ENCODE measurements at places on chromosomes 7 and 10.

DNA sequence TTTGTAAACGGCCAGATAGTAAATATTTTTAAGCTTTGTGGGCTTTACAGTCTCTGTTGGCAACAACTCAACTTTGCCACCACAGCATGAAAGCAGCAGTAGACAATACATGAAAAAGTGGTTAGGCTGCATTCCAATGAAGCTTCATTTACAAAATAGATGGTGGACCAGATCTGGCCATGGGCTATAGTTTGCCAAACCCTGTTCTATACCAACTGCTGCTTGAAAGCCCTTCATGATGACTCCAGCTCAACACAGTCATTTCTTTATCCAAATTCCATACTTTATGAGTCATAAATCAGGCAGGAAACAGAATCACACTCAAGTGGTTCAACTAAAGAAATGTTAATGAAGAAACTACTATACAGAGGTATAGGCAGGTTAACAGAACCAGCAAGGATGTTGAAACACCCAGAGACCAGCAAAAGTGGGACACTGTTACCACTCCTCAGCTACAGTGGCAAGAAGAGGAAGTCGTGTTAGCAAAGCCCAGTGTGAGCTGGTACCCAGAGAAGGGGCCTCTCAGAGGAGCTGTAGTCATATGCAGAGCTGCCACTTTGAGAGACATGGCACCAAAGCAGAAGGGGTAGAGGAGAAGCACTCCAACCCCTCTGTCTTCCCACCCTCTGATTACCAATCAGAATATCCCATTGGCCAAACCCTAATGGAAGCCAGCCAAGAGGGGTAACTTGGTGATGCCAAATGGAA lies 72.5 kb downstream of the PRLHR start:
- no peak for DNase-seq

DNA sequence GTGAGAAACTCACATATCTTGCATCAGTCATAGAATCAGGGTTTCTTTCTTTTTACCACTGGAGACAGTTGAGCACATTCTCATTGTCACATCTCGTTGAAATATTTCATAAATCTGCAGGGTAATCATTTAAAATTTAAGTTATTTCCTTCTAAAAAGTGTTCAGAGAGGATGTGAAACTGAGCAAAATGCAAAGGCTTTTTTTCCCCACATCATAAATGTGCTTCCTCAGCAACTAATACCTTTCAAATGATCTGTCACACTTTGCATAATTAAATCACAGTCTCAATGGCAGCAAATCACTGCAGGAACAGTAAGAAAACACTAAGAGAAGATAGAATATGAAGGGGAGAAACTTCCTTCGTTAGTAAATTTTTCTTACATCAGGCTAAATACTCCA lies 187.5 kb downstream of the EVX1 start:
- DNase-seq: no peak

GRCh38 chr7:121244120-121244870 lies 84.5 kb upstream of the WNT16 start:
- DNase-seq: no peak

GRCh38 chr10:120805014-120805812 lies 45.9 kb upstream of the WDR11 start:
- no peak for DNase-seq

GRCh38 chr10:96873756-96874467 lies 41.8 kb downstream of the LCOR start:
- DNase-seq: no peak

- DNase-seq: no peak
Observed at GRCh38 chr10:132062116-132062515, 3.6 kb upstream of the JAKMIP3 start.

- DNase-seq: no peak
Observed at GRCh38 chr10:112750427-112751167, 199.4 kb upstream of the TCF7L2 start.

DNA sequence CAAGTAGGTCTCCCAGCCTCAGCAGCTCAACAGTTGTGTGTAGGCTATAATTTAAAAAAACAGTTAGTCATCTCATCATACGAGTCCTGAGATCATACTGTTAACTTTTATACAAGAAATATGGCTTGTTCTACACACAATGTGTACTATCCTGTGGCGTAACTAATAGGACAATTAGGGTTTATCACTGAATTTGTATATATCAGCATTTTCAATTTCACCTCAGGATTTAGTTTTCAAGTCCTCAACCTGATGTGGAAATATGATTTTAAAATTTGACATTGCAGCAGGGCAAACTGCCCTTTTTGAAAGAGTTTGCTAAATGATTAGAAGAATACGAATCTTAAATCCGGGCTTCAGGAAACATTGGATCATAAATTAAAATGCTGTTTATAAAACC lies 237.2 kb upstream of the CTBP2 start:
- no peak for DNase-seq

GRCh38 chr7:74722153-74722552 lies 51.7 kb upstream of the NCF1 start:
- DNase-seq: no peak

DNA sequence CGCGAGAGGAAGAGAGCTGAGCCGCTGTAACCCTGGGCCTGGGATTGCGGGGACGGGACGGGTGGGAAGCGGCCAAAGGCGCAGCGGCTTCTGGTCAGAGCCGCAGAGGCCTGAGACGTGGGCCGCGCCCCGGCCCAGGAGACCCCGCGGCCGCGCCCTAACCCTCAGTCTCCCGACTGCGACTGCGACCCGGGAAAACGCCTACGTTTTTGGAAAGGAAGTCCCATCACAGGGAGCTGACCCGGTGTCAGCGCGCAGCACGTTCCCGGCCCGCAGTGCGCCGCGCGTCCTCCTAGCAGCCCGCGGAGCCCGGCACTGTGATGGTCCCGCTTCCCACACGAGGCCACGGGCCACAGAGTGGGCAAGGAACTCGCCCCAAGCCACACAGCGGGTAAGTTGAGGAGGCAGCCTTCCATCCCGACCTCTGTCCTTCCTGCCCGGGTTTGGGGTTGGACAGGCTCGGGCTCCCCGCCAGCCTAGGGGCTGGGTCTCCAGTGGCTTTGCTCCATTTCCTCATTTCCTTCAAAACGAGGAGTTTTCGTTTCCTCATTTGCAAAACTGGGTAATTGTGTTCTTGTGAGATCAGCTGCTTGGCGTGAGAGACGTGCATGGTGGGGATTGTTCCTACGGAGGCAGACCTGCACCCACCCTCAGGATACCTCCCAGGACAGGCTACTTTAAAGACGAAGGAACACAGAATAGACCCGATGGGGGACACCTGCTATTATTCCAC lies 1.2 kb downstream of the GPNMB start:
- DNase-seq: peak; percentile 36

GRCh38 chr10:25018703-25019102 lies 2.3 kb downstream of the THNSL1 start:
- DNase-seq: no peak

DNA sequence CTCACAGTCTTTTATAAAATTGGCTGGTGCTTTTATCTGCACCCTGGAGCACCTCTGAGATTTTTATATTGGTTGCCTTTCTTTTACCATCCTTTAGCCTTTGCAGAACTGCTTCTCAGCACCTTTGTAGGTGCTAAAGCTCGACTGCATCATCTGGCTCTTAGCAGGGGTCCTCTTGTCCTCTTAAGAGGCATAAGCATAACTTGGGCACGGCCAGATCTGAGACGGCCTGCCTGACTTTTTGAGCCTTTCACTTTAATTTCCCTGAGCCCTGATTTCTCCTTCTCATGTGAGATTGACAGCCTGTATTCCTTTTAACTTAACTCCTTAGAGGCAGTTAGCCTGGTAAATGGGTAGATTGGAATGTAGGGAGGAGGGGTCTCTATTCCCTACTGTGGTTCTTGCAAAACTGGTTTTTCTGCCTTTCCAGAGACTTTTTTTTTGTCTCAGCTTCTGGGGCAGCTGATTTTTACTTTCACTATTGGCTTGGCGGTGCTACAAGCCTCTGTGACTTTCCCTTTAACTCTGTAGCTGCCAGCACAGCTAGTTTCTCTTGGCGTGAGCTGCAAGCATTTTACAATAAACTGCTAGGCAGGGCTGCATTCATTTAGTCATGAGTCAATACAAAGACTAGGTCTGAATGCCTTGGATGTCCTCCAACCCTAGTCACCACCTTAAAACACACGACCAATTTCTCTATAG lies 24.0 kb downstream of the ZPBP start:
- DNase-seq: no peak

DNA sequence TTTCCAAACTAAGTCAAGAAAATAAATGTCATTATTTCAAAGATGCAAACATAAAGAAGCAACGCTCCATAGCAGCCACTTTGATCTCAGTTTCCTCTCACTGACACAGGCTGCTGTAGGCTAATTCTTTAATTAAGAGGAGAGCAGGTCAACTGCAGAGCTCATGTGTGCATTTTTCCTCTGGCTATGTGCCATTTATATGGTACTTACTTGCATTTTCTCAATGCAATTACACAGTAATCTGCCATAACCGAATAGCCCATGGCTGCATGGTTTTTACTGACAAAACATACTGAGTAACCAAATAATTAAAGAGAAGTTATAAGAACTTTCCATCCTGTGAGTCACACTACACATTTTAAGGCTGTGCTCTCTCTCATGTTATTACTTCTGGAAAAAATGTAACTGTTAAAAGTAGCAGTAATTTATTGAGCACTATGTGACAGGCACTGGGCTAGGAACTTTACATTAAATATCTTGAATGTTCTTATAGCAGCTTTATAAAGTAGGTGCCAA lies 122.0 kb downstream of the ELAPOR2 start:
- no peak for DNase-seq

GRCh38 chr7:114158275-114158674 lies 239.5 kb upstream of the PPP1R3A start:
- no peak for DNase-seq

DNA sequence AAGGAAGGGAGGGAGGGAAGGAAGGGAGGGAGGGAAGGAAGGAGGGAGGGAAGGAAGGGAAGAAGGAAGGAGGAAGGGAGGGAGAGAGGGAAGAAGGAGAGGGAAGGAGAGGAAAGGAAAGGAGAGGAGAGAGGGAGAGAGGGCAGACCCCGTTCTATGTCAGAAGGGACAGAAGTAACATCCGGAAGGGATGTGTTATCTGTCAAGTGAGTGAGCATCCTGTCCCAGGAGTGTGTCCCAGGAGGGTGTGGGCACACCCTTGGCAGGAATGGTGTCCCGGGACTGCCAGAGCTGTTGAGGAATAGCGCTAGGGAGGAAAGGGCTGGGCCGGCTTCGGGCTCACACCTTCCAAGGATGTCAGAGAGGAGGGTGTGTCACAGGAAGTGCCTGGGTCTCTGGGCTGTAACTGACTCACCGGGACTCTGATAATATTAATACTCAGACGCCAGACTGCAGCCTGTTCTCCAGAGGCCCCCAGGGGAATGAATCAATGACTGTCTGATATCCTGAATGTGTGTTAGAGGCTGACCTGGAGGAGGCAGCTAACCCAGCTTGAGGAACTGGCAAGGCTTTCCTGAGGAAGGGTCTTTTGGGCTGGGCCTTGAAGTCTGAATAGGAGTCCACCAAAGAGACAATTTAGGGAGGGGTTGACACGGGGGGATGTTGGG lies 125.6 kb upstream of the TNRC18 start:
- DNase-seq: no peak

DNA sequence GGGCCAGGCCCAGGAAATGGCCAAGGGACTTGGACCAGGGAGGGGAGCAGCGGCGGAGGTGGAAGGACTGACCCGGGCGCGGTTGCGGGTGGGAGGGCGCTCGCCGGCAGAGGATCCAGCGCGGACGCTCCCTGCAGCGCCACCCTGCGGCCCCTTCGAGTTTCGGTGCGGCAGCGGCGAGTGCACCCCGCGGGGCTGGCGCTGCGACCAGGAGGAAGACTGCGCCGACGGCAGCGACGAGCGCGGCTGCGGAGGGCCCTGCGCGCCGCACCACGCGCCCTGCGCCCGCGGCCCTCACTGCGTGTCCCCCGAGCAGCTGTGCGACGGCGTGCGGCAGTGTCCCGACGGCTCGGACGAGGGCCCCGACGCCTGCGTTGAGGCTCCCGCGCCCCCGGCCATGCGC lies 16.8 kb upstream of the ZNF467 start:
- peak; percentile 54 for DNase-seq

DNA sequence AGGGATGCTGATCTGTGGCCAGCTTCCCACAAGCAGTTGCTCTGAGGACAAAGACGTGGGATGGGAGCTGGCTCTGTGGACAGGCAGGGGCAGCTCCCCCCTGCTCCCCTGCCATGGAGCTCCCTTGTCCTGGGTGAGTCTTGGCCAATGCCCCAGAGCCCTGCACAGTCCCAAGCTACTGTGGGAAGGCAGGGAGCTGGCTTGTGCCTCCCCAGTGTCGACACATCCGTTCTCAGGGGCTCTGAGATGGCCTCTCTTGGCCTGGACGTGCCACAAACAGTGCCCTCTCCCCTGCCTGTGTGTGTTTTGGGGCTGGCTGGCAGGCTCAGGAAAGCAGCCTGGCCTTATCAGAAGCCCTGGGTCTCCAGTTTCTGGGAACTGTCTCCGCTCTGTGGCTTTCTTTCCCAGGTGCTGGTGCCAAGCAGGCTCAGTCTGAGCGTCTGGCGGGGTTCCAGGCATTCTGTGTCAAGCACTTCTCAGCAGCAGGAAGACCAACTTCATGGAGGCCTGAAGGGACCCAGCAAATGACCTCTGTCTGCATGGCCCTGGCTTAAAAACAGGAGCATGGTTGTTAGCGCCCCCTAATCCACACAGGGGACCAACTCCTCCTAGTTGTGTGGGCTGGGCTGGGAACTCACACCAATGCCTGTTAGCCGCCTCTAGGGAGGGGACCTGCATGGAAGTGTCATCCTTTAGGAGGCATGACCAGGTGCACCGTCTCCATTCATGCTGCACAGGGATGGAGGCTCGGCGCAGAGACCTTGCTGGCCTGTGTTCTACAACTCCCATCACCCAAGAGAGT lies 375.2 kb downstream of the RPS24 start:
- no peak for DNase-seq

- no peak for DNase-seq
Observed at GRCh38 chr7:90747516-90747915, 151.4 kb downstream of the CDK14 start.

- DNase-seq: no peak
Observed at GRCh38 chr10:80582286-80582960, 44.7 kb downstream of the SH2D4B start.

DNA sequence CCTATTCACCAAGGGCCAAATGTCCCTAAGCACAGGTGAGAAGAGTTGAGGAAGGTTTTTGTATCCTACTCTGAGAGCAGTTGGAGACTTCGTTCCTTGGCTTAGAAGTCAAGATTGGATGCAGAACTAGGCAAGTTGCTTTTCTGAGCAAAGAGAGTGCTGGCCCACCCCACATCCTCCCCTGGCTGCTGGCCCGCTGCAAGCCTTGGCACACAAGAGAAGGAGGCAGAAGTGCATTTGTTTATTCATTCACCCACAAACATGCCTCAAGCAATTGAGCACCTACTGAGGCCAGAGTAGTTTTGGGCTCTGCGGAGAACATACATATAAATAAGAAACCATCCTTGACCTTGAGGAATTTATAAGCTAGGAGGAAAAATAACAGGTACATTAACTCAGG lies 318.9 kb downstream of the KCNMA1 start:
- no peak for DNase-seq

GRCh38 chr10:101668566-101668965 lies 26.4 kb downstream of the FBXW4 start:
- no peak for DNase-seq

Data from CD4-positive, alpha-beta T cell (primary cell).